Breast epithelium (tissue), 4 donors: ENCODE measurements at places on chromosomes 16 and 17.

- H3K27me3 ChIP-seq, result no peaks in the 10 kb centered on the region
- no peaks in the 10 kb centered on the region for H3K4me1 ChIP-seq
- H3K4me3 ChIP-seq, result no peak overlapping the region
These were observed 510 bp downstream of the TPSG1 start for GRCh38 chr16:1224558-1224957.

- H3K36me3 ChIP-seq, result no peaks in the 10 kb centered on the region
- H3K27ac ChIP-seq, result no peak overlapping the region
- H3K4me3 ChIP-seq, result no peak overlapping the region
- no peak for DNase-seq
- no peaks in the 10 kb centered on the region for H3K4me1 ChIP-seq
- no peaks in the 10 kb centered on the region for H3K27me3 ChIP-seq
These were observed 128.3 kb downstream of the NLK start for GRCh38 chr17:28170771-28171170.

DNA sequence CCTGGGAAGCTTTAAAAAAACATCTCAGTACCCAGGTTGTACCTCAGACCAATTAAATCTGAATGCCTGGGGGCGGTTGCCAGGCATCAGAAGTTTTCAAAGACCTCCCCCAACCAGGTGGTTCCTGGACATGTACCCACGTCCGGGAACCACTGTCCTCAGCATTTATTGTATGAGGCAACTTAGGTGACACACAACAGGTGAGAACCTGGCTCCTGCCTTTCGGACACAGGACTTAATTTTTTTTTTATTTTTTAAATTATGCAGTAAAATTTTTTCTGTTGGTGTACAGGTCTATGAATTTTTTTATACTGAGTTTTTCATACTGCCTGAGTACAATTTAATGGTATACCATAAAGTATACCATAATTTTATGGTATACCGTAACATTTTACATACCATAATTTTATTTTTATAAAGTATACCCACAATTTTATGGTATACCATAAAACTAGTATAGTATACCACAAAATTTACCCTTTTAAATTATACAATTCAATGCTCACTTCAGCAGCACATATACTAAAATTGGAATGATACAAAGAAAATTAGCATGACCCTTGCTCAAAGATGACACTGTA, 38.7 kb upstream of the DHX8 start:
- no peaks in the 10 kb centered on the region for H3K36me3 ChIP-seq
- peak overlapping the region; percentile 81 for H3K27ac ChIP-seq
- no peaks in the 10 kb centered on the region for H3K27me3 ChIP-seq
- DNase-seq, result peak; percentile 65
- no peaks in the 10 kb centered on the region for H3K4me1 ChIP-seq

DNA sequence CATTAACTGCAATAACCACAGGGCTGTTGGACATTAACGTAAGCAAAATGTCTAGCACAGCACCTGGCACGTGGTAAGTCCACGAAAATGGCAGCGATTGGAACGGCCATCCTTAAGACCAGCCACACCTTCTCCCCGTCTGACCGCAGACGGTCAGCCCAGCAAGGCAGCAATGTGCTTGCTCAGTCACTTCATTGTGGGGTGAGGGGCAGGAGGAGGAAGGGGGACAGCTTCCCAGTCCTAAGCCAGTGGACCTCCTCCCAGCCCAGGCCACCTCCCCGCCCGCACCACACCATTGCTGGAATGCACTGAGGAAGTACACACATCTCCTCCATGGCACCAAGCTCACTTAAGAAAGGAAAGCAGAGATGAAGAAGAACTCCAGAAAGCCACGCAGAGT, 8.6 kb upstream of the MYLK3 start:
- H3K27ac ChIP-seq, result no peak overlapping the region
- no peaks in the 10 kb centered on the region for H3K27me3 ChIP-seq
- no peaks in the 10 kb centered on the region for H3K36me3 ChIP-seq
- no peak overlapping the region for H3K4me3 ChIP-seq
- no peaks in the 10 kb centered on the region for H3K4me1 ChIP-seq

DNA sequence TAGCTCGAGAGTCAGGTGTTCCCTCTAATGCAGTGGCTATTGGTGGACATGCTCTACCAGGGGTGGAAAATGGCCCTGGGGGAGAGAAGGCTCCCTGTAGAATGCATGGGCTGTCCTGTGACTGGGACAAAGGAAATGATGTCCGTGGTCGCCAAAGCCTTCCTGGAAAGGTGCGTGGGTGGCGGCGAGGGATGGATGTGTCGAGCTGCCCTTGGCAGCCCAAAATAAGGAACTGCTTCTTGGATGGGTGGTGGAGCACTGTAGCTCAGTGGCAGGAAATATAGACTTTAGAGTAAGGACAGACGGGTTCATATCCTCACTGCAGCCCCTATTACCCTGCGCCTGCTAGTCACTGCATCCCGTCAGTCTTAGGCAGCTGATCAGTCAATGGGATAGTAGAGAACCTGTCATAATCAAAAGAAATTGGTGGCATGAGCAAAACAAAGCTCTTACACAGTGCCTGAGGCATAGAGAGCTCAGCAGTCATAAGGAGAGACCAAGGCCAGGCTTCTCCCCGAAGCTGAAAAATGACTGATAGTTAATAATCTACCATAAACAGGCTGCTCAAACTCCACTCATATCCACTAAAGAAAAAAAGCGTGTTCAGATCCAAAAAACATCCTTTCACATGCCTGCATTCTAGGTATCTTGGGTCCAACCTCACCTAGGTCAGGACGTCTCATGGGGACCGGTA, 123.5 kb upstream of the PLCG2 start:
- no peak overlapping the region for H3K4me3 ChIP-seq
- H3K27me3 ChIP-seq, result no peaks in the 10 kb centered on the region
- no peak overlapping the region for H3K27ac ChIP-seq
- no peaks in the 10 kb centered on the region for H3K36me3 ChIP-seq
- H3K4me1 ChIP-seq, result no peaks in the 10 kb centered on the region

DNA sequence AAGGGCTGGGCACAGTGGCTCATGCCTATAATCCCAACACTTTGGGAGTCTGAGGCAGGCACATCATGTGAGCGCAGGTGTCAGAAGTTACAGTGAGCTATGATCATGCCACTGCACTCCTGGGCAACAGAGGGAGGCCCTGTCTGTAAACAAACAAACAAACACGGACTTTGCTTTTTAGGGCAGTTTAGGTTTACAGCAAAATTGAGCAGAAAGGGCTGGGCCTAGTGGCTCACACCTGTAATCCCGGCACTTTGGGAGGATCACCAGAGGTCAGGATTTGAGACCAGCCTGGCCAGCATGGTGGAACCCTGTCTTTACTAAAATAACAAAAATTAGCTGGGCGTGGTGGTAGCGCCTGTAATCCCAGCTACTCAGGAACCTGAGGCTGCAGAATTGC, 3.3 kb upstream of the CARHSP1 start:
- H3K27ac ChIP-seq, result no peak overlapping the region
- H3K27me3 ChIP-seq, result no peaks in the 10 kb centered on the region
- DNase-seq, result no peak
- no peaks in the 10 kb centered on the region for H3K36me3 ChIP-seq

GRCh38 chr17:79042421-79043190, 18.6 kb downstream of the C1QTNF1 start:
- H3K4me3 ChIP-seq, result no peak overlapping the region
- H3K4me1 ChIP-seq, result no peaks in the 10 kb centered on the region
- DNase-seq, result peak; percentile 68
- H3K27ac ChIP-seq, result peak overlapping the region; percentile 43
